ENCODE measurements at places on chromosomes 4 and X.

GRCh38 chr4:173449380-173449717 is 50.4 kb upstream of the SCRG1 start:
- H3K36me3 ChIP-seq = no peaks in the 10 kb centered on the region
- H3K4me3 ChIP-seq = no peak overlapping the region
- H3K4me1 ChIP-seq = peaks cover 5% of the 10 kb centered on the region
- DNase-seq = no peak
- H3K27ac ChIP-seq = no peak overlapping the region

DNA sequence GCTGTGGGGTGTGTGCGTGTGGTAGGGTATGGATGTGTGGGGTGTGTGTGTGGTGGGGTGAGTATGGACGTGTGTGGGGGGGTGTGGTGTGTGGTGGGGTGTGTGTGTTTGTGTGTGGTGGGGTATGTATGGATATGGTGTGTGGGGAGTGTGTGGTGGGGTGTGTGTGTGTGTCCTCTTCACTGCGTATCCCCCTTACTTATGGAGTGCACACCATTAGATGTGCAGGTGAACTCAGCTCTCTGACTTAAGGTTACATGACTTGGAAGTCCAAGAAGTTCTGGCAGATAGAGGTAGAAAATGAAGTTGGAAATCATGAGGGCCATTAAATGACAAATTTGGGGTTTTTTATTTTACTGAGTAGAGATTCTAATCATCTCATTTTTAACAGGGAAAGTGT is 182.5 kb downstream of the PALLD start:
- no peaks in the 10 kb centered on the region for H3K4me1 ChIP-seq
- H3K27me3 ChIP-seq = peaks cover 20% of the 10 kb centered on the region
- DNase-seq = no peak
- H3K4me3 ChIP-seq = no peak overlapping the region
- H3K27ac ChIP-seq = no peak overlapping the region
- H3K36me3 ChIP-seq = no peaks in the 10 kb centered on the region

DNA sequence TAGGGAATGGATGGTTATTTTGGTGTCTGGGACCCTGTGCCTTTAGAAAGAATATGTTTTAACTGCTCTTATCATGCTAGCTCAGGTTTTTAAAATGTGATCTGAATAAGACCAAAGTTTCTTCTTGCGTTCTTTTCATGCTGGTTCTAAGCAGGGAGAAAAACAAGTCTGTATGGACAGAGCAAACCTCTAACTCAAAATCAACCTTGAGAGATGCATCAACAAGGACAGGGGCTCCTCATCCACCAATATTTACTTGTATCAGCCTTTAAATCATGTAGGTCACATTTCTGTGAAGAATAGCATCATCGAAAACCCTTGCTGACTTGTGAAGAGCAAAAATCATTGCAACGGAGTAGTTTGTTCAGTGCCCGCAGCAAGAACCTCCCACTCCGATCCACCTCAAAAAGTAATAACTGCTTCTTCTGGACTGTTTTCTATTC is 1.2 kb downstream of the ATP10D start:
- H3K27me3 ChIP-seq = no peaks in the 10 kb centered on the region
- H3K4me3 ChIP-seq = peak overlapping the region; percentile 97
- H3K27ac ChIP-seq = peak overlapping the region; percentile 95
- H3K4me1 ChIP-seq = peaks cover 21% of the 10 kb centered on the region

DNA sequence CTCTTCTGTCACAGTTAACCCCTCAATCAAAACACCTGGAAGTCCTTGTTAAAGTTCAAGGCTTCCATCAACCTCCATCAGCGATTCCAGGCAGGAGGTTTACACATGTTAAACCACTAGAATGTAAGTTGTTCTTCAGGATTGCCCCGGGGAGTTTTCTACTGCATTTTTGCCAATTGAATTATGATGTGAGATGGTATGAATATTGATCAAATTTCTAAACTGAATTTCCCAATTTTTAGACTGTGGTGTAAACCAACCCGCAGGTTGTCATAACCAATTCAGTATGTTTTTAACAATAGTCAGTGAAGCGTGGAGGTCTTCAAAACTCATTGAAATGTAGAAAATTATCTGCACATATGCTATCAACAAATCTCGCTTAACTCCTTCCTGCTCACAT is 21.2 kb upstream of the TENM3 start:
- DNase-seq = no peak
- no peaks in the 10 kb centered on the region for H3K27me3 ChIP-seq
- H3K36me3 ChIP-seq = no peaks in the 10 kb centered on the region
- H3K4me1 ChIP-seq = no peaks in the 10 kb centered on the region
- H3K27ac ChIP-seq = no peak overlapping the region

GRCh38 chr4:71009890-71010588 is 16.6 kb downstream of the DCK start:
- H3K36me3 ChIP-seq = peaks cover 3% of the 10 kb centered on the region
- DNase-seq = no peak
- no peak overlapping the region for H3K4me3 ChIP-seq
- no peaks in the 10 kb centered on the region for H3K27me3 ChIP-seq
- peaks cover 29% of the 10 kb centered on the region for H3K4me1 ChIP-seq

DNA sequence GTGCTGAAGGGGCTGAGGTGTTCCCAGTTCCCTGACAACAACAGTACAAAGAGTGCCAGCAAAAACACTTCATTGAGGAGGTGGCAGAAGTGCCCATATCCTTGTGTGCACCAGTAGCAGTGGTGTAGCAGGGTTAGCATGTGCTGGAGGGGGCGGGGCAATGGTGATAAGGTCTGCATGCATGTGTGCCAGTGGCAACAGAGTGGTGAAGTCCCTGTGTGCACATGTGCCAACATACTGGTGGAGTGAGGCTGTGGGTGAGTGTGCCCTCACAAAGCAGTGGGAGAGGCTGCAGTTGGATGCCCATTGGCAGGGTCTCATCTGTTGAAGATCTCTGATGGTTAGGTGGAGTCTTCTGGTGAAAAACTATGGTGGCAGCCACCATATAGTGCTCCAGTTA is 994.6 kb downstream of the PCDH19 start:
- H3K4me3 ChIP-seq = no peak overlapping the region
- no peaks in the 10 kb centered on the region for H3K36me3 ChIP-seq
- no peak for DNase-seq

GRCh38 chrX:153853180-153853901 is 23.0 kb upstream of the PDZD4 start:
- no peak overlapping the region for H3K27ac ChIP-seq
- H3K36me3 ChIP-seq = no peaks in the 10 kb centered on the region
- no peak overlapping the region for H3K4me3 ChIP-seq

DNA sequence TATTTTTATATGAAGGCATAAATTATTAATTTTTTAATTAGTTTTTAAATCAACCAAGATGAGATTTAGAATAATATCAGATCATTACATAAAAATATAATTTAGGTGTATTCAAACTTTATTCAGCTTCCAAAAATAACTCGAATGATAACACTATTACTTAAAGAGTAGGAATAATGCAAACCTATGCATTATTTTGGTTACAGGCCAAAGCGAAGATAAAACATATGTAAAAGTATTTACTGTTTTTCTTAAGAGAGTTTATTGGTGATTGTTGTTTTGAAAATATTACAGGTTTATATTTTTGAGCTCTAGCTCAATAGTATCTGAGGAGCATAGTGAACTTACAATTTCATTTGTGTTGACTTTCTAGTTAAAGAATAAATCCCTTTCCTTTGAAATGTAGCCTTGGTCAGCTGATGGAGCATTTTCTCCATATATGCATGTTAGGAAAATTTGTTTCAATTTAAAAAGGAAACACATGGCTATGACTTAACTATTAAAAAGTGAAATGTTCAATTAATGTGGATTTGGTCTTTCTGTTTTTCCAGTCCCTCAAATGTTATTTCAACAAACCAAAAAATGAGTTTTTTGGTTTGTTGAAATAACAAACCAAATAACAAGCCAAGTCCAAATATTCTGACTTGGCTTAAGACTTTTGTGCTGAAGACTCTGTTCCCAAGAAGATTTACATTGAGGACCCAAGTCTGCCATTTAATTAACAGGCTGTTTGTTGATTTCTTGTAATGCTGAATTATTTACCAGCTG is 346.9 kb downstream of the ARHGAP24 start:
- no peaks in the 10 kb centered on the region for H3K36me3 ChIP-seq
- peaks cover 6% of the 10 kb centered on the region for H3K27me3 ChIP-seq
- no peak overlapping the region for H3K4me3 ChIP-seq
- no peak for DNase-seq
- H3K27ac ChIP-seq = no peak overlapping the region

GRCh38 chr4:89797117-89797516 is 39.8 kb downstream of the SNCA start:
- no peak overlapping the region for H3K4me3 ChIP-seq
- no peaks in the 10 kb centered on the region for H3K27me3 ChIP-seq
- no peak for DNase-seq
- H3K36me3 ChIP-seq = no peaks in the 10 kb centered on the region
- peaks cover 4% of the 10 kb centered on the region for H3K4me1 ChIP-seq
- no peak overlapping the region for H3K27ac ChIP-seq
